Fibroblast of skin of right quadriceps (primary cell): ENCODE measurements at places on chromosomes 2 and 18.

DNA sequence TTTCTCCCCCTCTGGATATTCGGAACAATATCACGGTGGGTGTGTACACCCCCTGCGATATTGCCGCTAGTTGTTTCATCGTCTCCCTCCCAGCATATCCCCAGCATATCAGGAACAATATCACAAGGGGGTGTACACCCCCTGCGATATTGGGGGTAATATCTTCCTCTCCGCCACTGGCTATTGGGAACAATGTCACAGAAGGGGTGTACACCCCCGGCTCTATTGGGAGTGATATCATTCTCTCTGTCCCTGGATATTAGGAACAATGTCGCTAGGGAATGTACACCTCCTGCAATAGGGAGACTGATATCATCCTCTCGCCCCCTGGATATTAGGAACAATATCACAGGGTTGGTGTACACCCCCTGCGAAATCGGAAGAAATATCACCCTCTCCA lies 1932.0 kb downstream of the SUCLG1 start:
- no peak for DNase-seq

DNA sequence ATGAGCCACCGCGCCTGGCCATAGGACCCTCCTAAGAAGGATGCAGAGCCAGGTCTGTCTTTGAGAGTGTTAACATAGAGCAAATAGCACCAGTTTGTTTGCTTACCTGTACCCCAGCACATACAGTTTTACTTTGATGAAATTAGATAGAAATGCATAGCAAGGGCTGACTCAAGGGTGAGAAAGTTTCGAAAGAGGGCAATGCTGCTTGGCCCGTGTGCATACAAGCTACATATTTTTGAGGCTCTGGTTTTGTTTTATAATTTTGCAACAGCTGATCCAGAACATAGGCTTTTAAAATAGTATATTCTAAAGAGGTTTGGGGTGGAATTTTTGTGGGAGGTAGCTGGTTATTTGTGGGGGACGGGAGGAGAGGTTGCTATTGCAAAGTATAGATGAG lies 151.7 kb downstream of the MCFD2 start:
- no peak for DNase-seq

- DNase-seq: peak; percentile 14
Observed at GRCh38 chr2:235433860-235434259, 60.0 kb upstream of the AGAP1 start.

- DNase-seq: no peak
Observed at GRCh38 chr2:183163821-183164649, 39.8 kb downstream of the NUP35 start.

- DNase-seq: peak; percentile 31
Observed at GRCh38 chr2:224584111-224584784, 915 bp downstream of the CUL3 start.

GRCh38 chr2:83113953-83114352 lies 1345.1 kb downstream of the SUCLG1 start:
- DNase-seq: no peak

DNA sequence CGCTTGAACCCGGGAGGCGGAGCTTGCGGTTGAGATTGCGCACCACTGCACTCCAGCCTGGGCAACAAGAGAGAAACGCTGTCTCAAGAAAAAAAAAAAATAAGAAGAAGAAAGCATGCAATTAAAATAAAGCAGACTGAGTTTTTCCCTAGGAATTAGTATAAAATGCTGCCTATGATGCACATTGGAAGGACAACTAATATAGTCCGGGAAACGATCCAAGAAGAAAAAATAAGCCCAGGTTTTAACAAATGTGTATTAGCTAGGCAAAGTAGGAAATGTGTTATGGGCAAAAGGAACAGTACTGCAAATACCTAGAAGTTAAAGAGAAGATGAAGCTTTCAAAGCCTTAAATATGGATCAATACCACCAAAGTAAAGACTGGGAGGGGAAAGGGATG lies 64.0 kb downstream of the SPIRE1 start:
- peak; percentile 36 for DNase-seq

- DNase-seq: no peak
Observed at GRCh38 chr18:76169733-76170132, 325.3 kb downstream of the ZNF516 start.
